ENCODE measurements at places on chromosomes 7 and 10.

GRCh38 chr10:105188737-105189462 is 547.8 kb downstream of the SORCS3 start:
- no peak for DNase-seq

DNA sequence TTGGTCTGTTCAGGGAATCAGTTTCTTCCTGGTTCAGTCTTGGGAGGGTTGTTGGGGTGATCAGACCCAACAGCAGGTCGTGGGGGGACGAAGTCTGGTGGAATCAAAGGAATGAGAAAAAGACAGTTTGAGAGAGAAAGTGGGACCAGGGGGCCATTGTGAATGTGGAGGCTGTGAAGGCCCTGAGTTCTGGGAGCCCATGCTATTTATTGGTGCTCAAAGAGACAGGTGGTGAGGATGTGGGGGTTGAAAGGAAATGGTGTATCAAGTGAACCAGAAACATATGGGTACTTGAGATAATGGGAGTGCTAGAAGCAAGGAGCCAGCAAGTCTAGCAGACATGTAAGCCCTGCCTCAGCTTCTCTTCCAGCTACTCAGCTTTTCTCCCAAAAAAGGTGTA is 84.1 kb downstream of the CCSER2 start:
- DNase-seq = no peak

DNA sequence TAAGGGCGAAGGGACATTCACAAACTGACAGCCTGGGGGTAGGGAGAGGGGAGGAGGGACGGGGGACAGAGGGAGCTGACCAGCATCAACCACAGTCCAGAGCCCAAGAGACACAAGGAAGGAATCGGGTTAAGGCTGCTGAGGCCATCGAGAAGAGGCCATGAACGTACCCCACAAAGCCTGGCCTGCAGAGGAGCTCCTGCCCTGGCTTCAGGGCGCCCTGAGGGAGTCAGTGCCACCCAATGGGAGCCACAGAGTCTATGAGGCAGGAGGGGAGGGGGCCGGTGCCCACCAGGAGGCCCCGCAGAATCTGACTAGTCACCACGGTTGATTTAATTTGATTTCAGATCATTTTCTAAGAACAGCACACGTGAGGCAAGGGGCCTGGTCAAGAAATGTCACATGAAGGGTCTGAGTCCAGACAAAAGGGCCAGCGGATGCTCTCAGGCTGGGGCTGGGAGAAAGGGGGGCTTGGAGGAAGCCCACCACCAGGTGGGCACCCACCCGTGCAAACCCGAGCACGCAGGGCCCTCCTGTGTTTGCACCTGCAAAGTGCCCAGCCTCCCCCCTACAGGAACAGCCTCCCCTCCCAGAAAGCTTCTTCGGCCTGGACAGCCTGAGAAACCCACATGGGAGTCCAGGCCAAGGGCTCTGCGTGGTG is 40.4 kb downstream of the CAMK2B start:
- no peak for DNase-seq

- DNase-seq = no peak
Observed at GRCh38 chr10:114517368-114518250, 113.3 kb upstream of the AFAP1L2 start.

DNA sequence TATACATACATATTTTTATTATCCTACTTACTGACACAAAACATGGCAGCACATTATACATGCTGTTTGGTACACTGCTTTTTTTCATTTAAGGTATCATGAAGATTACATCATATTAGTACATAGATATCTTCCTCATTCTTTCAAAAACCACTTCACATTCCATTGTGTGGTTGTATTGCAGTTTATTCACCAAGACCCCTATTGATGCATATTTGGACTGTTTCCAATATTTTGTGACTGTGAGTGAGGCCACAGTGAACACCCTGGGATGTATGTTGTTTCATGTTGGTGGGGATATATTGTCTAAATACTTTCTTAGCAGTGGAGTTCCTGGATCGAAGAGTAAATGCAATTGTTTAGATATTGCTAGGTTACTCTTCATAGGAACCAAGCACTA is 39.0 kb downstream of the TFAM start:
- DNase-seq = no peak

- no peak for DNase-seq
Observed at GRCh38 chr7:83452256-83452655, 196.7 kb downstream of the SEMA3E start.

- no peak for DNase-seq
Observed at GRCh38 chr10:96133135-96133534, 3.0 kb downstream of the ZNF518A start.

DNA sequence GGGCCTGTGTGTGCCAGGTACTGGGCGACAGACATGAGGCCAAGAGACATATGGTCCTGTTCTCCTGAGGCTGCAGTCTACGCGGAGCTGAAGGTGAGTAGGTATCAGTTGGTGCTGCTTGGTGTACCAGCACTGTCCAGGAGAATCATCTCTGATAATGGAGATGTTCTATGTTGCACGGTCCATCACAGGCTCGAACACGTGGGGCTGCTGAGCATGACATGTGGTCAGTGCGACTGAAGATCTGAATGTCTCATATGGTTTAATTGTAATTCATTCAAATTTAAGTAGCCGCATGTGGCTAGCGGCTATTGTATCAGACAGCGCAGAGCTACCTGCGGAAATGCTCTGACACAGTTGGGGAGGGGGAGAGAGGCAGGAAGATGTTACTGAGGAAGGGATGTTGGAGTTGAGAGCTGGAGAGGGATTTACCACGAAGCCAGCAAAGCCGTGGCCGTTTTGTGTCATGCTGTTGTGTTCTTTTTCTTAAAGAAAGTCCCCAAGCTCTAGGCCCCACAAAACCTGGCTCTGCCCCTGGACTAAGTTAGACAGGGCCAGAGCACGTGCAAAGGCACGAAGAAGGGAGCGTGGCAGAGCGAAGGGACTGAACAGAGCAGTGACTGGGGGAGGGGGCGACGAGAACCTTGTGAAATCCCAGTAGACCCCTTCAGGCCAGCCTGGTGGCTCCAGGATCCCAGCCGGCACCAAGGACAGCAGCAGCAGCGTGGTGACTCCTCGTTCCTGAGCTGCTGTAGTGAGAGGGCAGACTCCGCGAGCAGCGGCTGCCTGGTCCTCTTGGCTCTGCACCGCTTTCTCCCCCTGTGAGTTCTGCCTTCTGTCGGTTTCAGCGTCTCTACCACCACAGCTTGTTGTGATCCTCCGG is 20.0 kb downstream of the SMKR1 start:
- no peak for DNase-seq
